ENCODE measurements at places on chromosomes 2 and 18.

DNA sequence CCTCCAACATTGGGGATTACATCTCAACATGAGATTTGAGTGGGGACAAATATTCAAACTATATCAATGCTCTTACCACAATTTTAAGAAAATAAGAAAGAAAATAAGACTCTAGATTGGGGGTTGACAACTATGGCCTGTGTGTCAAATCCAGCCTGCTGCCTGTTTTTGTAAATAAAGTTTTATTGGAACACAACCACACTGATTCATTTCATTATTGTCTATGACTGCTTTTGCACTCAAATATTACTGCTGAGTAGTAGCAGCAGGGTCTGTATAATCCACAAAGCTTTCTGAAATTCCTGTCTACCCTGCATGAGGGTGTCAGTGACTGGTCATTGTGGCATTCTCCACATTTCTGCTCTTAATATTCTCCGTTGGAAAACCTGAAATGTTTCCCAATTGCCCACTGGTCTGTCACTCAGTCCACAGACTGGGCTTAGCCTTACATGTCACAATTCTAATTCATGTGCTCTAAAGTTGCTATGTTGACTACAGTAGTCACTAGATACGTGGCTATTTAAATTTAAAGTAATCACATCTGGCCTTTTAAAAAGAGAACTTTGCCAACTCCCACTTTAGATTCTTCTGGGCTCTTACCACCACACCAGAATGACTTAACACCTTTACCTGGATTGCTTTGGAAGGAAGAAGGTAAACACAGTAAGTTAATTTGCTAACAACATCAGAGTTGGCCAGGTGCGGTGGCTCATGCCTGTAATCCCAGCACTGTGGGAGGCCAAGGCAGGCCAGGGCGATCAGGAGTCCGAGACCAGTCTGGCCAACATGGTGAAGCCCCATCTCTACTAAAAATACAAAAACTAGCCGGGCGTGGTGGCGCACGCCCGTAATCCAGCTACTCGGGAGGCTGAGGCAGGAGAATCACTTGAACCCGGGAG is 86.9 kb downstream of the CLHC1 start:
- no peak for DNase-seq

DNA sequence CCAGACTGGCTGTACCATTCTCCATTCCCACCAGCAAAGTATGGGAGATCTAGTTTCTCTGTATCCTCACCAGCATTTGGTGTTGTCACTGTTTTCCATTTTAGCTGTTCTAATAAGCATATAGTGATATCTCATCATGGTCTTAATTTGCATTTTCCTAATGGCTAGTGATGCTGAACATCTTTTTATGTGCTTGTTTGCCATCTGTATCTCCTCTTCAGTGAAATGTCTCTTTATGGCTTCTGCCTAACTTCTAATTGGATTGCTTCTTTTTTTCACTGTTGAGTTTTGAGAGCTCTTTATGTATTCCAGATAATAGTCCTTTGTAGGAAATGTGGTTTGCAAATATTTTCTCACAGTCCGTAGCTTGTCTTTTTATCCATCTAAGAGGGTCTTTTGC is 18.9 kb upstream of the BIN1 start:
- DNase-seq, result no peak

DNA sequence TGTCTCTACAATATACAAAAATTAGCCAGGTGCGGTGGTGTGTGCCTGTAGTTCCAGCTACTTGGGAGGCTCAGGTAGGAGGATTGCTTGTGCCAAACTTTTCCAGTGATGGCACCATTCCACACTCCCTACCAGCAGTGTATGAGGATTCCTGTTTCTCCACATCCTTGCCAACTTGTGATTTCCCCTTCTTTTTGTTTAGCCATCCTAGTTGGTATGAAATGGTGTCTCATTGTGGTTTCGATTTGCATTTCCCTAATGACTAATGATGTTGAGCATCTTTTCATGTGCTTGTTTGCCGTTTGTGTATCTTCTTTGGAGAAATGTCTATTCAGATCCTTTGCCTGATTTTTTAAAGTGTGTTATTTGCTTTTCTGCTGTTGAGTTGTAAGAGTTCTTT is 41.0 kb downstream of the EPB41L5 start:
- no peak for DNase-seq

DNA sequence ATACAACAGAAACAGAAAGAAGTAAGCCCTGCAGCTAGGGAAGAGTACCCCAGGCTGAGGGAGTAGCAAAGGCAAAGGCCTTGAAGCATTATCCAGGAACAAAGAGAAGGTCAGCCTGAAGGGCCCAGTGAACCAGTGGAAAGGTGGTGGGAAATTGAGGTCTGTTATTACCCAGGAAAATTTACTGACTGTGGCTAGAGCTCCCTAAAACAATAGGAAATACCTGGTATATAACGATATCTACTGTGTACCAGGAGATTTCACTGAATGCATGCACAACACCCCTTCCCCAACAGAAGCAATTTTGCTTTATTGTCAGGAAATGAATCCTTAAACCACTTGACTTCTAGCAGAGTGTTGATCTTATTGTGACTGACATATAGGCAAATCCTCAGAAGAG is 365.3 kb downstream of the ERBB4 start:
- DNase-seq, result no peak

DNA sequence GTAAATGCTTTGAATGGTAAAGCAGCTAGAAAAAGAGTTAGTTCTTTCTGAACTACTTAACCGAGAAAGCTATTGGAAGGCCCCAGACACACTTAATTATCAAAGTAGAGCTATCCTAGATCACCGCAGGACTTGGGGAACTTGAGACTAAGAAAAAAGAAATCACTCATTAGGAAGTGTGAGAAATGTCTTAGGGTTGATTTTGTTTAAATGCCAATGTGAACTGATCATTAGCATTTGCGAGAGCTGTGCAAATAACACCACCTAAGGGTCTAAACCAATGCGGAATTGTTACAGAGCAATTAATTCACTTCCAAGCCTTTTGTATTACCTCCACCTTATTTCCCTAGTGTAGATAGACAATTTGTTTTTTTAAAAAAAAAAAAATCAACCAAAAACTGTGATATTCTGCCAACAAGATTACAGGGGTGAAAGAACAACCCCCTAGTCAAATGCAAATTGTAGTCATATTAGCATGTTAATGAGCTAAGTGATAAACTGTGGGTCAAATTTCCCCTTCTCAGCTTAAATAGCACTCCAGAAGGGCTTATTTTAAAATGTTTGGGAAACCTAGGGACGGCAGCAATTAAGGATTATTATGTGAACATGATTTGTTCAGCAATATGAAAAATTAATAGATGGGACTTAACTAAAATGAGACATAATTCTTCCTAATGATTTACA is 246.2 kb upstream of the STON1 start:
- DNase-seq, result no peak

- no peak for DNase-seq
Measured at GRCh38 chr2:177030451-177031105, 182.0 kb upstream of the HNRNPA3 start.

DNA sequence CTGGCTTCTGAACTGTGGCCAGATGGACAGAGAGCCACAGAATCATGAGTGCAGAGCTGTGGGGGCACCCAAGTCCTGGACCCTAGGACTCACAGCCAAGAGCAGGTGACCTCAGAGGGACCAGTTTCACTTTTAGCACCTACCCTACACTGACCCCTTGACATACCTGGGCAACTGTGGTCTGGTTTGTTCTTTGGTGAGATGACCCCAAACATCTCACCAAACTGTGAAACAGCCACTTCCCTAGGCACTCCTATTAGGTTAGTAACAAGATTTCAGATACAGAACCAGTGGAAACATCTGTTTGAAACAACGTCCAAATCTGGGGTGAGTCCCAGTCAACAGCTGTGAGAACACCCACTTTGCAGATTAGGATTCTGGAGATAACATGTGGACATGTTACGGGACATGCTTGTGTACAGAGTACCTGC is 1.9 kb upstream of the ZFP36L2 start:
- no peak for DNase-seq

DNA sequence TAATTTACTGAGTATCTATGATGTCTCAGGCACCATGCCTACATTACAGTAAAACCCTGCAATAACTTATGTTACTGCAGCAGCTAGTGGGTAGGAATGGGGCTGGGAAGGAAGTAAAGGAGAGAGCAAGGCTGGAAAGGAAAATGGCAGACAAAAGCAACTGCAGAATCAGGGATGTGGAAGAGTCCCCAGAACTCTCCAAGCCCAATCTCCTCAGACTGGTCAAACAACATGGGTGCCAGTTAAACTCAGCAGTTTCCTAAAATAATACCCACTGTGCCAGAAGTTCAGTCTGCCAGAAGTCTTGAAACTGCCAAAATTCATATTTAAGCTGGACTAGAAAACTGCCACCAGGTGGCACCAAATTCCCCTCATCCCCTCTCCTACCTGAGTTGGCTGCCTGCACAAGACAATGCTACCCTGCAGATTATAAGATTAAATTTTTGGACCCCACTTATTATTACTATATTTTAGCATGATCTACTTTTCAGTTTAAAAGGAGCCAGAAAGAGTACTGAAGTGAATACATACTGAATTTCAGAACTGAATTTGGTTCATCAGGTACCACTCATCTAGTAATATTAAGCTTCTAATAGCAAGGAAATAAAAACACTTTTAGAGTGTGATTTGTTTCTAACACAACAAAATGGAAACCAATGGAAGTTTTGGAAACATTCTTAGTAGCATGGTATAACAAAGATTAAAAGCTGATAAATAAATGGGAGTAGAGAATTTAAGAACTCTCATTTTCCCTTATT is 86.8 kb upstream of the DNER start:
- DNase-seq, result peak; percentile 50

All from HEK293T (cell line).